PC-3 (cell line): ENCODE measurements at places on chromosomes 4 and X. TPM values are rescaled to one million over a fixed set of nuclear protein-coding genes. Genes with fewer than 3 reads are reported as not detected.

DNA sequence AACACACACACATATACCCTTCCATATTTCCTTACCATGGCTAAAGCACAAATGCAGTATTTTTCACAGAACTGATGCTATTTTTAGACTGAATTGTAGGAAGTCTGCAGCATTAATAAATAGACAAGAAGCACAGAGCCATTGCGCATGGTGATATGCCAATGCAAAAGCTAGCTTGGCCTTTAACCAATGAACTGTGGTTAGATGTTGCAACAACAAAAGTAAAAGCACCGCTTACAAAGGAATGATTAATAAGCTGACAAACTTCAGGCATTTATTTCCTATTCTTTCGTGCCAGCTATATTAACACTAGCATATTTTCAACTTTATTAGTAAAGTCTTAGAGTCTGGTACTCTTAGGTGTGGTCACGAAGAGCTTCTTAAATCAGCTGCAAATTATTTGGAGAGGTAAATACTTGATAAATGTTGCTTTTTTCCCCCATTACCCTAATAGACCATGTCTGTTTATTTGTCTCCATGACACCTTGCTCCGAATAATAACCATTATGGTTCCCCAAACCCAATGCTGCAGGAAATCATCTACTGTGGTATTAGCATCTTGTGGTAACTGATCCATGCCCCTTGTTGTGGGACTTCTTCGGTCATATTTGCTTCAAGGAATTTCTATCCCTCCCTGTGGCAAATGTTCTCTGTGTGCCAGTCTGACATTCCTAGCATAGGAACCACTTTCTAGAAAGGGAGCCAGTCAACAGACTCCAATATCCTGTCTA, 306.1 kb upstream of the TAPT1 start:
- no peaks in the 10 kb centered on the region for H3K4me1 ChIP-seq
- H3K4me3 ChIP-seq: no peak overlapping the region
- no peak overlapping the region for H3K27ac ChIP-seq
- H3K36me3 ChIP-seq: no peaks in the 10 kb centered on the region
- no peaks in the 10 kb centered on the region for H3K27me3 ChIP-seq

DNA sequence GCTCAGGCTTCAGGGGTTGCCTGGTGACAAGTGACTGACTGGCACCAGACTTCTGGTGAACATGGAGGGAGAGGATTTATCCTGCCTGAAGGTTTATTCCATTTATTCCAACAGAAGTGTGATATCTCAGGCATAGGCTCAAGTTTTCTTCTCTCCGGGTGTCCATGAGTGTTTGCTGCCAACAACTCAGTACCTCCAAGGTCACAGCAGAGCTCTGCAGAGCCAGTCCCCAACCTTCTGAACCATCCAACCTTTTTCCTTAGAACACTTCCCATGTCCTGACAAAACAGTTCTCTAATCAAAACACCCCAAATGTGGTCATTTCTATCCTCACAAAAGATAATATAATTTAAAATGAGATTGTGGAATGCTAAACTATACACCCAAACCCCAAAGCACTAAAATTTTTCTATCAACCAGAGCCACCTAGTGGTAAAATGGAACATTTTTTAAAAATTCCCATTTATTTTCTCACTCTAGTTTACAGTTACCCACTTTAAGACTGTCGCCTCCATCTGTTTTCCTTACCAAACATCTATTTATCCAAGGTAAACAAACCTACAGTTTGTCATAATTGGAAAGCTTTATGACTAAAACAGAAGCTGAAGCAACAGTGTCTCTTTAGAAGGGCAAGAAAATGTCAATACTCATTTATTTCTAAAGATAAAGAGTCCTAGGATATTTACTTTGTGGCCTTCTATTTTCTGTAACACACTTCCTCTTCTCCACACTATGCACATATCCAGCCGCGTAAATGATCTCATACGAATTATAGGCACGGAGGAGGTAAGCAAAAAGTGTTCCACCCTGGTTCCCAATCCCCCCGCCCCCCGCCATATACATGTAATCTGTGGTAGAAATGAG, 39.5 kb downstream of the TMEM154 start:
- no peaks in the 10 kb centered on the region; the same call in 1 of the 2 replicates for H3K36me3 ChIP-seq
- H3K4me1 ChIP-seq: no peaks in the 10 kb centered on the region
- H3K4me3 ChIP-seq: no peak overlapping the region
- peak; percentile 61 for DNase-seq

GRCh38 chr4:107825072-107825824, 516 bp downstream of the SGMS2 start:
- DNase-seq: peak; percentile 52
- H3K4me1 ChIP-seq: peaks cover 14% of the 10 kb centered on the region
- no peaks in the 10 kb centered on the region for H3K27me3 ChIP-seq
- peak overlapping the region; percentile 78 for H3K4me3 ChIP-seq
- H3K36me3 ChIP-seq: 0 out of 2 replicates have a peak, but pooled peaks cover 3% of the 10 kb centered on the region

- peaks cover 16% of the 10 kb centered on the region for H3K4me1 ChIP-seq
- DNase-seq: no peak
- H3K4me3 ChIP-seq: no peak within 1 kb of the TSS
- no peak within 1 kb of the TSS for H3K27ac ChIP-seq
Observed at GRCh38 chrX:140504371-140505324, at the start of gene SOX3. SOX3 (minus strand) TSS chrX:140505069; CDS start chrX:140505060, 9 bp downstream.

- H3K4me1 ChIP-seq: peaks cover 7% of the 10 kb centered on the region
- H3K36me3 ChIP-seq: no peaks in the 10 kb centered on the region
- peak overlapping the region; percentile 70 for H3K27ac ChIP-seq
Observed at GRCh38 chrX:10190367-10190766, 33.6 kb downstream of the CLCN4 start.

DNA sequence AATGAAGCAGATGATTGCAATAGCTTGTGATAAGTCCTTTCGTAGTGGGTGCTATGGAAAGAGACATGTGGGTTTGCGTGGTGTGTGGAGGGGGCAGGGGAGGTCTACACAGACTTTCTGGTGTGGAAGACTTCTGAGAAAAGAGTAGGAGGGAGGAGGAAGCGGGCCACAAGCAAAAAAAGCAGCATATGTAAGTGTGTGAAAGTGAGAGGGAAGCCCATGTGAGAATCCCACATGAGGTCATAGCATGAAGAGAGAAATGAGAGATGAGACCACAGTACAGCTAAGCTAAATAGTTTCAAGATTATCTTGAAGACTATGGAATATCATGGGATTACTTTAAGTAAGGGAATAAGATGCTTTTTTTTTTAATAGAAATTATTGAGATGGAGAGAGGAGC, 2039.9 kb upstream of the TENM3 start:
- no peaks in the 10 kb centered on the region for H3K4me1 ChIP-seq
- no peak overlapping the region for H3K27ac ChIP-seq
- no peak overlapping the region for H3K4me3 ChIP-seq
- no peaks in the 10 kb centered on the region for H3K36me3 ChIP-seq
- peaks cover 10% of the 10 kb centered on the region; the same call in 1 of the 2 replicates for H3K27me3 ChIP-seq

- H3K27me3 ChIP-seq: no peaks in the 10 kb centered on the region
- peak; percentile 85 for DNase-seq
- H3K27ac ChIP-seq: peak overlapping the region; percentile 89
- peak overlapping the region; percentile 7; the same call in 1 of the 2 replicates for H3K4me3 ChIP-seq
- H3K36me3 ChIP-seq: no peaks in the 10 kb centered on the region
Observed at GRCh38 chrX:37921758-37922157, 74.4 kb upstream of the DYNLT3 start.

DNA sequence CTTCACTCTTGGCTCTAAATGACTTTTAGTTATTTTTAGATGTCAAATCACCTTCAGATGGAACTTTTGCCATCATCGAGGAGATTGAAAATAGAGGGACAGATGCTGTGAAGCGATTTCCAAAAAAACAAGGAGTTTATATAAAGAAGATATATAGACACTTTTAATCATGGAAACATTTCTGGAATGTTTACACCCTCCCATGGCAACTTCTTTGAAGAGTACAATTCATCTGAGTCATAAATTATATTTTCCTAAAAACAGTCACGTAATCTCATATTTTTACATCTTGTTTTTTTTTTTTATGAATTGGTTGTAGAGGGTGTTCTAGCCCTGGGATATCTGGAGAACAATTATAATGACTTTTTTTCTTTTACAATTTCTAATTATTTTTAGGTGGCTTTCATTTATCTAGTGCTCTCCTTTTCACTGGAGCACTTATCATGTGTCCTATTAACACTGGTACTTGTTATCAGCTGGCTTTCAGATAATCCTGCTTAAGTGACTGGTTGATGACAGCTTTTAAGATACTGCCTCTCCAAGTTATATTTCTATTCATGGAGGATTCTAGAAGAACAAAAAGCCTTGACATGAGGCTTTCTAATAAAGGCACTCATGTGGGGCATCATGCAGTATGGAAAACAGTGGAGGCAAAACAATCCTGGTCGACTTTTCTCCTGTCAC, 24.9 kb downstream of the PCDH7 start:
- no peak for DNase-seq
- H3K27me3 ChIP-seq: no peaks in the 10 kb centered on the region
- no peak overlapping the region for H3K4me3 ChIP-seq
- no peaks in the 10 kb centered on the region for H3K4me1 ChIP-seq

DNA sequence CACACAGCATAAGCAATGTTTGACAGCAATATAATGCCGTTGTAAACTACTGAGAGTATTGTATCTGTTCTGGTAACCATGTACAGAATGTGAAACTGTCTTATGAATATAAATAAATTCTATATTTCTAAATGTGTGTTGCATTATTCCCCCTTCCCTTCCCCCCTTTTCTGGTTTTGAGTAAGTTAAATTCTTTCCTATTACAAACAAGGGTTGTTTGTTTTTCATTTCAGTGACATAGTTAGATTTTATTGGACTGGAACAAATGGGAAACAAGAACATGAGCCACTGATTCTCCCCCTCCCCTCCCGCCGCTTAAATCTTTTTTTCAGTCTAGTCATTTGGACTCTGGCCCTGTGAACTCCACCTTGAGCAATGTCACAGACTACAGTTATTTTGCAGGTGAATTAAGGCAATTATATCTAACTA, 69.8 kb downstream of the GPAT3 start:
- H3K27me3 ChIP-seq: no peaks in the 10 kb centered on the region
- no peak for DNase-seq
- peaks cover 14% of the 10 kb centered on the region for H3K36me3 ChIP-seq
- H3K4me3 ChIP-seq: no peak overlapping the region

- DNase-seq: peak; percentile 57
- H3K4me3 ChIP-seq: no peak overlapping the region
- H3K27me3 ChIP-seq: no peaks in the 10 kb centered on the region
- peaks cover 12% of the 10 kb centered on the region for H3K4me1 ChIP-seq
Observed at GRCh38 chr4:98284640-98285046, 23.5 kb downstream of the RAP1GDS1 start.

GRCh38 chr4:68582339-68582717, 6.2 kb upstream of the UGT2B17 start:
- no peaks in the 10 kb centered on the region for H3K27me3 ChIP-seq
- H3K27ac ChIP-seq: peak overlapping the region; percentile 27
- no peaks in the 10 kb centered on the region for H3K36me3 ChIP-seq
- H3K4me3 ChIP-seq: no peak overlapping the region
- DNase-seq: peak; percentile 30
- H3K4me1 ChIP-seq: peaks cover 9% of the 10 kb centered on the region; the same call in 1 of the 2 replicates

The C4orf50 gene
- not detected in 2 replicates for total RNA-seq

The BCOR gene
- 21.8 and 41.9 TPM in 2 replicates for total RNA-seq
